GM23338 (cell line): ENCODE measurements at places on chromosomes 3 and 15.

DNA sequence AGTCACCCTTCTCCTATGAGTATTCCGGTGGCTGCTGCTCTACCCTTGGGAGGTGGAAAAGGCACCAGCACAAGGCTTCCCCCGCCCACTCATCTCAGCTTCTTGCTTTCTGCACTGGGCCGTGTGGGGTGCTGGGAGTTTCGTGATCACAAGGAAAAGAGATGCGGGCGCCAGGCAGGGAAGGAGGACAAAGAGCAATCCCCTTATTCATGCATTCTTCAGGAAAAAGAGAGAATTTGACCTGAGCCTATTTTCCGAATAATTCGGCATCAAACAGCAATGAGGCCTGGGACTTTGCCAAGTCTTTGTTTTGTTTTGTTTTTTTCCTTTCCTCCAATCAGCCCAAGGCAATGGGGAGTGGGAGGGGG is 102.2 kb upstream of the LPP start:
- peak; percentile 35 for DNase-seq

GRCh38 chr15:85828126-85828525 is 33.4 kb upstream of the KLHL25 start:
- no peak for DNase-seq

DNA sequence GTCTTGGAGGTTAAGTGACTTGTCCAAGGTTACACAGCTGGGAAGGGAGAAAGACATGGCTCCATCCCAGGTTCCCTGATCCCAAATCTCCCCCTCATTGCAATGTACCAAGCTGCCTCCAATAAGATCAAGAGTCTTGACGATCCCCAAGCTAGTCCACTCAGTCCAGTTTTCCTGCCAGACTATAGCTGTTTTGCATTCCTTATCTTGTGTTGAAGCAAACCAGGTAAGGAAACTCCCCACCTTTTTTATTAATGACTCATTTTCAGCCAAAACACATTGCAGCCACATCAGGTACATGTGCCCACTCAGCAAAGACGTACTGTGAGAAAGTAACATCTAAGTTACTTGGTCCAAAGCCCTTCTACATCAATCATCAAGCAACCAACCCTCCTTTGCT is 41.9 kb downstream of the LIPC start:
- DNase-seq, result no peak

GRCh38 chr15:77546870-77547269 is 85.8 kb downstream of the LINGO1 start:
- DNase-seq, result no peak

DNA sequence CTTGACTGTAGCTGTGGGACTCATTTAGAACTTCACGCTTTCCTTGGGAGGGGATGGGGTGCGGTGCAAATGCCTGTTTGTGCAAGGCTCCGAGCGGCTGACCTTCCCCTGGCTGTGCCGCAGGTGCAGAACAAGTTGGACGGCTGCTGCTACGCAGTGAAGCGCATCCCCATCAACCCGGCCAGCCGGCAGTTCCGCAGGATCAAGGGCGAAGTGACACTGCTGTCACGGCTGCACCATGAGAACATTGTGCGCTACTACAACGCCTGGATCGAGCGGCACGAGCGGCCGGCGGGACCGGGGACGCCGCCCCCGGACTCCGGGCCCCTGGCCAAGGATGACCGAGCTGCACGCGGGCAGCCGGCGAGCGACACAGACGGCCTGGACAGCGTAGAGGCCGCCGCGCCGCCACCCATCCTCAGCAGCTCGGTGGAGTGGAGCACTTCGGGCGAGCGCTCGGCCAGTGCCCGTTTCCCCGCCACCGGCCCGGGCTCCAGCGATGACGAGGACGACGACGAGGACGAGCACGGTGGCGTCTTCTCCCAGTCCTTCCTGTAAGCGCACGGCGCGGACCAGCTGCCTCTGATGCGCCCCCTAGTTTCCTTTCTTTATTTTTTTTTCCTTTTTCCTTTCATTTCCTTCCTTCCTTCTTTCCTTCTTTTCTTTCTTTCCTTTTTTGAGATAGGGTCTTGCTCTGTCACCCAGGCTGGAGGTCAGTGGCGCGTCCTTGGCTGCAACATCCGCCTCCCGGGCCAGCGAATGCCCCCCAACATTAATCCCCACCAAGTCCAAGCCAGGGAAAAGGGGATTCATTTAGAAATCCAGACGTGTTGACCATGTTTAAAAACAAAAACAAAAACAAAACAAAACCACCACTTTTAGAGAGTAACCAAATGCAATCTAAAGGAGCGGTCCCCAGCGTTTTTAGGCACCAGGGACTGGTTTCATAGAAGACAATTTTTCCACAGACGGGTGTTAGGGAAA is 42.7 kb downstream of the EIF2AK4 start:
- peak; percentile 90 for DNase-seq

- DNase-seq, result no peak
Observed at GRCh38 chr15:58409861-58410260, 21.9 kb upstream of the LIPC start.

DNA sequence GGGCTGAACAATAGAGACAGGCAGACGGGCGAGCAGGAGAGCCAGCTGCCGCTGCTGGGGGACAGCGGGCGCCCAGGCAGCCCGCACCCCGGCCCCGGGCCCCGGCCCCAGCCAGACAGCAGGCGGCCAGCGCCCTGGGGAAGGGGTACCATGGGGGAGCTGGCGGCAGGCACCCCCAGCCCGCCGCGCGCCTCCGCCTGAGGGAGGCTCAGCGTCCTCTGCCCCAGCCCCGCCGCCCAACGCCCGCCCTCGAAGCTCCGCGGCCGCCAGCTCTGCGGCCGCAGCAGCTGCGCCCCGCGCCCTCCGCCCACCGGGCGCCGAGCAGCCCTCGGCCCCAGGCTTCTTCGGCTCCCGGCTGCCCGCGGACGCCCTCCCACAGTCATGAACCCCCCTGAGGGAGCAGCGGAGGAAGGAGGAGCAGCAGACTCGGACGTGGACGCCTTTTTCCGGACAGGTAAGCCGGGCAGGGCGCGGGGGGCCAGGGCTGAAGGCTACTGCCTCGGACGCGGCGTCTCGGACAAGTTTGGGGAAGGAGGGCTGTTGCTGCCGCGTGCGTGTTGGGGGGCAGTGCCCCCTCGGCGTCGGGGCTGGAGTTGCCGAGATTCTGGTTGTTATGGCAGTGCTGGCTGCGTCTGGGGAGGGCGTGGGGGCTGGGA is 41.6 kb upstream of the ROPN1 start:
- DNase-seq, result peak; percentile 51

DNA sequence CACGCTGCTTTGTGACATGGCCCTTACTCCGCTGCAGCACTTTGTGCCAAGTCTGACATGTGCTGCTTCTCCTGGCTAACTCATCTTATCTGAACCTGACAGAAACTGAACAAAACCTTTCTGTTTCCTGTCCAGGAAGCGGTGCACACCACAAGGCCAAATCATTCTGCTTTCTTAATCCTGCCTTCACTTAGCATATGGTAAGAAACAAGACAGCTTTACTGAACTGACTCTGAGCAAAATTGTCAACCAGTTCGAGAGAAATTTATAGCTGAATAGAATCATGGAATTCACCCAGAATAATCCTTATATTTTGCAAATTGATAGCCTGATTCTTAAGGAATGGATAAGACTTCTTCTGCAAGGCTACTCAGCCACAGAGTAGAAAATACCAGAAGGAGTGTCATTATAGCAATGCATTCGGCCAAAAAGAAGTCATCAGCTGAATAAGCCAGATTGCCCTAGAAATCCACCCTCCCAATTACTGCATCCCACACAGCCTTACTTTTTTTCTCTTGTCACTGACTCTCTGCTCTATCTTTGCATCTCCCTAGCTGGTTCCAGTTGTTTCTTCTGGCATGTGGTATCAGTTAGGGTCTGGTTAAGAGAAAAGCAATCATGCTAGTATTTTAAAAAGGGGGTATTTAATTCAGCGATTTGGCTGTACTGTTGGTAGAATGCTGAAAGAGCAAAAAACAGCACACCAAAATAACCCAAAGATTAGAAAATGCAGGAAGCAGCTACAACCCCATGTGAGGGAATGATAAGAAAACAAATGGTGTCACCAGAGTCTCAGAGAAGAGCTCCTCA is 41.6 kb upstream of the STRIT1 start:
- DNase-seq, result no peak

GRCh38 chr3:42214064-42214463 is 51.9 kb downstream of the CCK start:
- DNase-seq, result no peak

- DNase-seq, result no peak
Observed at GRCh38 chr3:132228923-132229322, 88.3 kb upstream of the ACP3 start.

DNA sequence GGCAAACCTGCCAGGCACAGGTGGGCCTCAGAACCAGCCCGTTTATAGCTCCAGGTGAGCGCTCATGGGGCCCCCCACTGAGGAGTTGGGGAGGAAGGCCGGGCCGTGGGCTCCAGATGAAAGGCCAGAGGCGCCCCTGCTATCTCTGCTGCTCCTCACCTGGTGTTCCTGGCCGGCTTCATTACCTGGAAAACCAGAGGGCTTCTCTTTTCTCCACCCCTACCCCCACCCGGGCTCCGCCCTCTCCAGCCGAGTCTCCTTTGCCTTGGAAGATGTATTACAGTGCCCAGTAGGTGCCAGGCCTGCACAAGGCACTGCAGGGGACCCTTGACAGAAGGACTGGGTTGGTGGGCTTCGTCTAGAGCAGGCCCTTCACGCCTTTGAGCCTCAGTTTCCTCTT is 111.4 kb downstream of the WNT7A start:
- no peak for DNase-seq

DNA sequence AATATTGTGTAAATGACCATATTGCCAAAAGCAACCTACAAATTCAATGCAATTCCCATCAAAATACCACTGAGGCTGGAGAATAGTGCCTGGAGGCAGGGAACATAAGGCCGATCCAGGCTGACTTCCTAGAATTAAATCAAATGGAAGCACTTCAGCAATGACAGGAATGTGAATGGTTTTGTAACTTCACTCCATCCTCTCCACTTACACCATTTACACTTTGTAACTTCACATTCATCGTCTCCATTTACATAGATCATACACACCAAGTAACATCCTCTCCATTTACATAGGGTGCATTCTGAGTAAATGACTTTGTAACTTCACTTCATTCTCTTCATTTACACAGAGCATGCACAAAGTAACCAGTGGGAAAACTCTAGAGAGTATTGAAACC is 11.6 kb downstream of the STRIT1 start:
- DNase-seq, result peak; percentile 71

DNA sequence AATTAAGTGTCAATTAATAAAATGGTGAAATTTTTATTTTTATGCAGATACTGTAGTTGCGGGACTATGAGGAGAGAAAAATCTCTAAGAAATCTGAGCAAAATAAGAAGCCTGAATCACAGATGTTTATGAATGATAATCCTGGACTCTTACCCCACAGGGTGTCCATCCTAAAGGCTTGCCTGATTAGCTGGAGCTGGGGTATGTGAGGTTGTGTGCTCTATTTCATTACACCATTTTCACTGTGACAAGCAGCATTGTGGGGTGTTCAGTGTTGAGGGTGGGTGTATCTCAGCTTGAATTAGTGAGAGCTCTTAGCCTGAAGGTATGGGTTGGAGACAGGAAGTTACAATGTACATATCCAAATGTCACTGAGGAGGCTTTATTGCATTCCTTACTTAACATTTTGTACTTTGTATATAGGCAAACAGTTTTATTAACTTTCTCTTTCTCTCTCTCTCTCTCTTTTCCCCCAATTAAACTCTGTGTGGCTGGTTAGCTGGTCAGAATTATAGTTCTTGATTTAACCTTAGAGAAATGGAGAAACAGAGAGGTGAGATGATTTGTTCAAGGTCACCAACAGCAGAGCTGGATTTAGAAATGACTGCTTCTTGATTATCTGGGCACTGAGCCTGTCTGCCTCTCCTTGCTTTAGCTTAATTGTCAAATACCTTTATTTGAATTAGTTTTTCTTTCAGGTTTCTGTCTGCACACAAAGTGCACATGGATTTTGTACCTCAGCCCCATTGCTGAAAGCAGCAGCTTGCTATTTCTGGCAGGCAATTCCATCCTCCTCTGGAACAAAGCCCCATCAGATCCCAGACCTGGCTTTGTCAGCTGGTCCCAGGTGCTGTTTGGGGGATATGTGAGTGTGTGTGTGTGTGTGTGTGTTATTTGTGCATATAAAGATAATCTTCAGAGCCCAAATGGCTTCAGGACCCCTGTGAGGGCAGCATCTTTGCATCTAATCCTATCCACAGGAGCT is 35.8 kb downstream of the GJD2 start:
- DNase-seq, result no peak

DNA sequence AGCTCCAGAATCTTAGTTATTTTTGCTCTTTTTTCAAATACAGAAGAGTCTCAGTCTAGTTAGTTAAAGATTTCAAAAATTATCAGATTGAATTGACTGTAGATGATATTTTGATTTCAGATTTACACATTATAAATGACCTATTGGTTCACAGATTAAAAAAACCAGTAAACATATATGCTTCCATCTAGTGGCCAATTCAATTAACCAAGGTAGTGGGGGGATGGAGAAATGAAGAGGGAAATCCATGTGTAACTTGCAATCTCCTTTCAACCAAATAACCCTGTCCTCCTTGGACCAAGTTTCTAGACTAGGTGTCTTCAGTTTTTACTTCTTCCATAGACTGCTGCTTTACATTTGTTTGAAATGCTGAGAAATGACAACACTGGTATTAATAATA is 789.8 kb downstream of the ROBO1 start:
- peak; percentile 33 for DNase-seq

DNA sequence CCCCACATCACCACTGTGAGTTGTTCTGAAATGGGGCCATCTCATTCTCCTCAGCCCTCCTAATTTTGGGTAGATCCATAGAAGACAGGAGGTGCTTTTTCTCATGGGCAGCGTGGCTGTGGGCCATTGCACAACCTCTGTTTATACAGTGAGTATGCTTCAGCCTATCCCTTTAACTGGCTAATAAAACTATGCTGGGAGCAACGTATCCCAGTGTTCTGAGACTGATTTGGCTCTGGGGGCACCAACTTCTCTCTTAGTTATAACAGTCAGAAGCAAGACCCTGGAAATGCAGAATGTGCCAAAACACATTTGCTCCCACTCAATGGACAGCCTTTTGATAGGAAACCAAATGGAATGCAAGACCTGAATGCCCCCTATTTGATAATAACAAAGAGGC is 97.1 kb upstream of the ICE2 start:
- DNase-seq, result no peak

DNA sequence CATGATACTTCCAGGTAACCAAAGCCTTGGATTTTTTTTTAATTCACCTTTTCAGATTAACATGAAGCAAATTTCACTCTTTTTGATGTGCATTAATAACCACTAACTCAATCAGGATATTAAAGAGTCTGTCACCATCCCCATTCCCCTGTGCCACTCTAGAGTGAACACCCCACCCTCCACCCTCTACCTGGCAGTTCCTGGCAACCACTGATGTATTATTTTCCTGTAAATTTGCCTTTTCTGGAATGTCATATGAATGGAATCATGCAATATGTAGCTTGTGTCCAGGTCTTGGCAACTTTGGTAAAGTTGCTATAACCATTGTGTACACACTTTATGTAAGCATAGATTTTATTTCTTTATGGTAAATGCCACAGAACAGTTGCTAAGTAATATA is 627.6 kb downstream of the MCTP2 start:
- DNase-seq, result no peak
